ENCODE measurements at places on chromosomes 5 and 9.

DNA sequence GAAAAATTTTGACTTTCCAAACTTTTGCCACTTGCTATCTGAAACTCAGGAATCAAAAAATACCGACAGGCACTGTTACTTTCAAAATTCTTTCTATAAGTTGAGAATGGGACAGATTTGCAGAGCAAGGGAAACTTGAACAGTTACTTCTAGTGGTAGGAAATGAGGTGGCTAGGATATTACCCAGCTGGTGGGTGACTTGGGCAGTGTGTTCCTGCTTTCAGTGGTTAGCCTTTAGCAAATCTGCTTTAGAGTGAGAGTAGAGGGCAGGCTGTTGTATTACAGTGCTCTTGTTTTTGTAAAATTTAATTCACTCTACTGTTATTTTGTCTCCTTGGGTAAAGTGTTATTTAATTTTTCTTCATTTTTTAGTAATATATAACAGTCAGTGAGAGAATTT lies 40.2 kb upstream of the ROPN1L start:
- DNase-seq: no peak

DNA sequence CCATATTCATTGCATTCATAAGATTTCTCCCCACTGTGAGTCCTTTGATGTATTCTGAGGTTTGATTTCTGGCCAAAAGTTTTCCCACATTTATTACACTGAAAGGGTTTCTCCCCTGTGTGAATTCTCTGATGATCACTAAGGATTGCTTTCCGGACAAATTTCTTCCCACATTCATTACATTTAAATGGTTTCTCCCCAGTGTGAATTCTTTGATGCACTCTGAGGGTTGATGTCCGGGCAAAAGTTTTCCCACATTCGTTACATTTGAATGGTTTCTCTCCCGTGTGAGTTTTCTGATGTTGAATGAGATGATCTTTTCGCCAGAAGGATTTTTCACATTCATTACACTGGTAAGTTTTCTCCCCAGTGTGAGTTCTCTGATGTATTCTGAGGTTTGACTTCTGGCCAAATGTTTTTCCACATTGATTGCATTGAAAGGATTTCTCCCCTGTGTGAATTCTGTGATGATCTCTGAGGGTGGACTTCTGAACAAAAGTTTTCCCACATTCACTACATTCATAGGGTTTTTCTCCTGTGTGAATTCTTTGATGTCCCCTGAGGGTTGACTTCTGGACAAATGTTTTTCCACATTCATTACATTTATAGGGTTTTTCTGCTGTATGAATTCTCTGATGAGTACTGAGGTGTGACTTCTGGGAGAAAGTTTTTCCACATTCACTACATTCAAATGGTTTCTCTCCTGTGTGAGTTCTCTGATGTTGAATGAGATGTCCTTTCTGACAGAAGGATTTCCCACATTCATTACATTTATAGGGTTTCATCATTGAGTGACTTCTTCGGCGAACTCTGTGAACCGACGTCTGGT lies 18.8 kb downstream of the ZNF510 start:
- DNase-seq: no peak

DNA sequence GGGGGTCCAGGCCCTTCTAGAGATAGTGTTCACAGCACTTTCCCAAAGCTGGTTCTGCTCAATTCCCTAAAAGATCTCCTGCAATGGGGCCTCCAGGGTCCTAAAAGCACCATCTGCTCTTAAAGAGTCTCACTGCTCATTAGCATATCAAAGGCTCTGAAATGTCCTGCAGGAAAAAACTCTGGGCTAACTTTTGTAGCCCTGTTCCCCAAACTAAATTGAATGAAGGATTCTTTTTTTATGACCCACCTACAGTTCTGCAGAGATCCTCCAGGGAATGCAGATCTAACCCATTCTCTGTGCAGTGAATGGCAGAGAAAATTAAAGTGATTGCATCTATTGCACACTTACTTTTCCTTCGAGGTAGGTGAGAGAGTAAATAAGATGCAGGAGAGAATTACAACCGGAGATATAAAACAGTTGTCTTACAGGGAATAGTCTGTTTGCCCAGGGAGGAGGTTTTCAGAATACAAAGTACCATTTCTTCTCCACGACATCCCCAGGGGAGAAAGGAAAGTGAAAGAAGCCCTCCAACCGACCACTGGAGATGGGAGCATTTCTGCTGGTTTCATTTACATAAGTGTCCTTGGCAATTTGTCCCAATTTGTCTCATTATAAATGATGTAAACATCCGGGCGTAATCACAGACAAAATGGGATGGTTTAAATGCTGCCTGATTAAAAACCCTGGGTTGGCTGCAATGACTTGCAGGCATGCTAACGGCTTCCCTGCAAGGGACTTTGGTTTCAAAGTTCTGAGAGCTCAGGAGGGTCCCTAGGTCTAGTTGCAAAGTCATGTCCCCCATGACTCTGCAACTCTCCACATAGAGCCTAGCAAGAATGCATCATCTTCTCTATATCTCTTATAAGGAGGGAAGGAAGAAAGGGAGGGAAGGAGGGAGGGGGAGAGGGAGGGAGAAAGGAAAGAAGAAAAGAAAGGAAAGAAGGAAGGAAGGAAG lies 114.0 kb downstream of the KCNIP1 start:
- no peak for DNase-seq

DNA sequence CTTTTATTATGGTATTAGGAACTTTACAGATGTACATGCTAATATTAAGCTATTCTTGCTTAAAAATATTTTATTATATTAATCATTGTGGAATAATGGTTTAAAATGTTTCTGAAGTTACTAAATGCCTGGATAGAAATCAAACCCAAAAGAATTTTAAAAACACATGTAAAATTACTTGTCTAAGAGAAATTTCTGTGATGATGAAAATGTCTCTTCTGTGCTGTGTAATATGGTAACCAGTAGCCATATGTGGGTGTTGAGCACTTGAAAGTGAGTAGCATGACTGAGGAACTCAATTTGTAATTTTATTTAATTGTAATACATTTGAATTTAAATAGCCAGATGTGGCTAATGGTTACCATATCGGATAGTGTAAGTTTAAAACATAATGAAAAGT lies 66.7 kb upstream of the HSPB3 start:
- DNase-seq: no peak

GRCh38 chr9:127873223-127873691 lies 4.2 kb downstream of the AK1 start:
- no peak for DNase-seq

Measured in GM12891 (cell line).